ENCODE measurements at places on chromosomes 7 and 10.

GRCh38 chr7:151114151-151115090, 28.1 kb downstream of the AGAP3 start:
- DNase-seq, result peak; percentile 13

GRCh38 chr7:92913849-92914248, 77.5 kb upstream of the CDK6 start:
- no peak for DNase-seq

DNA sequence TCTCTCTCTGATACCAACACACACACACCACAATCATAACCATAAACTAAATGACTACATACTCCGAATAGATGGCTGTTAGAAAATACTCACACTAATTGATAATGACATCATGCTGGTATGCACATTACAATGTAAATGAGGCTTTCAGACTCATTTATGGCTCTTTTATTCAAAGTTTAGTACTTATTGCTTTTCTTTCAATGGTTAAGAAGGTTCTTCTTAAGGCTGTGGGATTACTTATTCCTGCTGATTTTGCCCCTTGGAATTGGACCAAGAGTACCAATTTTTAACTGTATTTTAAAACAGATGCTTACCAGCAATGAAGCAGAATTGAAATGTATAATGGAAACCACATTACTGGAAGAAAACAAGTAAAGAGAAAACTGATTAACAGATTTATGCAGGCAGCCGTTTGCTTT, 20.6 kb upstream of the CABCOCO1 start:
- no peak for DNase-seq

DNA sequence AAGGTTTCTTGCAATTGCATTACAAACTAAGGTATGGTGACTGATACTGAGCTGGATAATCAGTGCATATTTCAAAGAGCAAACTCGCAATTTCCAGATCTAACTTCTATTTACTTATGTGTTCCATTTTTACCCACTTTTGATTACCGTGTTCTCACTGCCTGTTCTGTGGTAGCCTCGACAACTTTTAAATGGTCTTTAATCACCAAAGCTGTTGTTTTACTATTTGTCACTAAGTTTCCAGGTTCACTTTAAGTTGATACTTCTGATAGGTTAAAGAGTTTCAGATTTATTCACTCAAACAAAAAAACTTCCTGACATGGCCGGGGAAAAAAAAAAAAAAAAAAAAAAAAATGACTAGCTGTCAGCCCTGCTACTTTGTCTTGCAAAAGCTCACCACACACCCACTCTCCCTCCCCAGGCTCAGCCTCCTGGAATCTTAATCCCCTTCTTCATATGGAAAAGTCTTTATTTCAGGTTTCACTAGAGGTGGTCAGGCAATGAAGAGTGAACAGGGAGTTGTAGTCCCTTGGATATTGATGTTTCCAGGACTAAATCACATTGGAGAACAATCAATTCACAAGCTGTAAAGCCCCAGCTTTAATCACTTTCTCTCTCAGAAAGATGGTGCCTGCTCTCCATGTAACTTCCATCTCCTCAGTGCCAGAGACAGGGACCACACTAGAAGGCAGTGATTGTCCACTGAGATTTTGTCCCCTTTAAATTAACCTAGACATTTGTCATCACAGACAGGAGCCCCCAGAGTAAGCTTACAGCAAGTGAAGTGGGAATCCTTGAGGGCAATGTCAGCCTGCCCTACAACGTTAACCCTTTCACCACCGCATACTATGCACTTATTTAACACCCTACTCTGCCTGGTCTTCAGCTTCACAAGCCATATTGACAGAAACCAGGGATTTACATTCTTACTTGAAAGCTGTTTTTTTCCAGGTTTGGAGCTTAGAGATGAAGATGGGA, 749.1 kb upstream of the SORCS1 start:
- no peak for DNase-seq

DNA sequence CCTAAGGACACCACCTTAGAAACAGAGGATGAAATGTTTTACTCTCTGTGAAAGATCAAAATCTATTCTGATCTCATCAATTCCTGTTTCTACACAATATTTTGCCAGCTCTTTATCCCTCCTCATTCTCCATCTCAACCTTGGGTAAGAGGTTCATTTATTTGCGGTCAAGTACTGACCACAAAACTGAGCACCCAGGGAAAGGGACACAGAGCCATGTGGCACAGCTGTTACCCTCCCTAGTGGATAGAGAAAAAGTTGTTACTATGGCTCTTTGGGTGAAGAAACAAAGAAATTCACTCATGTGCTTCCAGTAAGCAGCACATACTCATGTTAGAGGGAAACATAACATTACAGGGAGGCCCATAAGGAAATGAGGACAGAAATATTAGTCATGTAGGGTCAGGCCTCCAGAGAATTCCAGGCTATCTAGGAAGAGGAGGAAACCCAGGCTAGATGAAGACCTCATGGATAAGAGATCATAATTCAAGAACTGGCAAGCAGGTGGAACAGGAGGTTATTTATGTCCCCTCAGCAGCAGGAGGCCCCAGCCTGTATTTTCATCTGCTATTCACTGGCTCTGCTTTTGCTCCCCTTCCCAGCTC, 114.5 kb downstream of the ATE1 start:
- DNase-seq, result no peak

- no peak for DNase-seq
Measured at GRCh38 chr10:72087392-72087968, 871 bp downstream of the SPOCK2 start.

DNA sequence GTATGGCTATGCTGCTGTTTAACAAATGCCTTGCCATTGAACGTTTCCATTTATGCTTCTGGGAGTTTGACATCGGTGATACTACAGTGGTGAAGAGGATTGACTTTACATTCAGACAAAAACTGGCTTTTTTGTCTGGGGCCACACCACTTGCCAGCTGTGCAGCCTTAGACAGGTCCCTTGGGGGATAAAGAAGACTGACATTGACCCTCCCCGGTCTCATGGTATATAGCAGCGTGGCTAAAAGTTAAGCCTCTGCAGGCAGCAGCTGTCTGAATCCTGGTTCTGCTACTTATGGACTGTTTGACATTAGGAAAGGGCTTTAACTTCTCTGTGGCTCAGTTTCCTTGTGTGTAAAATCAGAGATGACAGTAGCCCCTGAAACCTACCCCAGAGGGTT, 42.0 kb upstream of the PTF1A start:
- DNase-seq, result no peak

DNA sequence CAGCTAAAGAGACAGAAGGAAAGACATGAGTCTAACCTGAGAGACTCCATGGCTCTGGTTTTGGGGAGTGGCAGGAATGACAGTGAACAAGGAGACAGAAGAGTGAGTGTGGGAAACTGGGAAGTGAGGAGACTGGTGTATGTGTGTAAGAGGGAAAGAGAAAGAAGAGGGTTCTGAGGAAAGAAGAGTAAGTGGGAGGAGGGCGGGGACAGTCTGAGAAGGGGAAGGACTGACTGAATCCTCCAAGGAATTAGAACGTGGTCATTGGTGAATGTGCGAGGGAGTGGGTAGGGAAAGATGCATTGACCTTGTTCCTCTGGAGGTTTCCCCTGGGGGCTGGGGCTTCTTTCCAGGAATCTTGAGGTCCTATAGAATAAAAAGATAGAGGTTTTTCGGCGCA, 26.6 kb downstream of the WNT8B start:
- DNase-seq, result no peak

- DNase-seq, result no peak
Measured at GRCh38 chr10:129381741-129382140, 85.3 kb upstream of the MGMT start.

GRCh38 chr7:25235471-25235870, 7.2 kb upstream of the NPVF start:
- no peak for DNase-seq

GRCh38 chr7:36144189-36144588, 8.9 kb upstream of the EEPD1 start:
- no peak for DNase-seq

GRCh38 chr7:83930262-83930661, 264.3 kb downstream of the SEMA3A start:
- no peak for DNase-seq

GRCh38 chr7:151310578-151310977, 31.0 kb upstream of the NUB1 start:
- peak; percentile 76 for DNase-seq

DNA sequence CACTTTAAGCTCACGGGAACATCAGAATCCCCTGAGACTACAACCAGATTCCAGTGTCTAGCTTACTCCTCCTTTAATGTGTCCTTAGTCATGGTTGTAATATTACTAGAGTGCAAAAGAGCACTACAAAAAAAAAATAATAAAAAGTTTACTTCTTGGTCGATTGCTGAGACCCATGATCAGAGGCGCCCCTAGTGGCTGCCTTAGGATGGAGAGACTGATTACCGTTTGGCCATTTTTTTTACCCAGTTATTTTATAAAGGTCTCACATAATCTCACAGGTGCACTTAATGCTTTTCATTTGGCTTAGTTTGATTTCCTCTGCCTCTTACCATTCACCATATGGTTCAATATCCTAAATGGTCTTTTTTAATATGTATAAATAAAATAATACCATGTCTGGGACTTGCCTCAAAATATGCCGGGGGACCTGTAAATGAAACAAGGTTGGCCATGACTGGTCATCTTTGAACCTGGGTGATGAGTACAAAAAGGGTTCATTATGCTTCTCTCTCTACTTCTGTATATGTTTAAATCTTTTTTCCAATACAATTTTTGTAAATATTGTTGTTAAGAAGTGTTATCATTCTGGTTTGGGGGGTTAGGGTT, 331.5 kb upstream of the NFE2L3 start:
- DNase-seq, result no peak

- DNase-seq, result no peak
Measured at GRCh38 chr7:33261585-33261984, 132.2 kb downstream of the BBS9 start.

DNA sequence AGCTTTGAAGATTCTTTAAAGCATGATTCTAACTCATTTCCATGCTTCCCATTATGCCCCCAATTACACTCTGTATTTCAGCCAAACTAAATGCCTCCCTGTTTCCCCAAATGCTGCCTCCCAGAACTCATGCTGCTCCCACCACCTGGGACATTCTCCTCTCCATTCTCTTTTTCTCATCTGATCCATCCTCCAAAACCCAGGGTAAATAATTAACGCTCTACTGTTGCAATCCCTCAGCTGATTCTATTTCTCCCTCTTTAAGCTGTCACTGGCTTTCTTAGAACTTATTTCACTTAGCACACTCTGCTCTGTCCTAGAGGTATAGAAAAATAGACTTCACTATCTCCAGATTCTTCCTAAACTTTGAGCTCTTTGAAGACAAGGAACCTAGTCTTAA, 104.7 kb downstream of the ICA1 start:
- DNase-seq, result no peak

DNA sequence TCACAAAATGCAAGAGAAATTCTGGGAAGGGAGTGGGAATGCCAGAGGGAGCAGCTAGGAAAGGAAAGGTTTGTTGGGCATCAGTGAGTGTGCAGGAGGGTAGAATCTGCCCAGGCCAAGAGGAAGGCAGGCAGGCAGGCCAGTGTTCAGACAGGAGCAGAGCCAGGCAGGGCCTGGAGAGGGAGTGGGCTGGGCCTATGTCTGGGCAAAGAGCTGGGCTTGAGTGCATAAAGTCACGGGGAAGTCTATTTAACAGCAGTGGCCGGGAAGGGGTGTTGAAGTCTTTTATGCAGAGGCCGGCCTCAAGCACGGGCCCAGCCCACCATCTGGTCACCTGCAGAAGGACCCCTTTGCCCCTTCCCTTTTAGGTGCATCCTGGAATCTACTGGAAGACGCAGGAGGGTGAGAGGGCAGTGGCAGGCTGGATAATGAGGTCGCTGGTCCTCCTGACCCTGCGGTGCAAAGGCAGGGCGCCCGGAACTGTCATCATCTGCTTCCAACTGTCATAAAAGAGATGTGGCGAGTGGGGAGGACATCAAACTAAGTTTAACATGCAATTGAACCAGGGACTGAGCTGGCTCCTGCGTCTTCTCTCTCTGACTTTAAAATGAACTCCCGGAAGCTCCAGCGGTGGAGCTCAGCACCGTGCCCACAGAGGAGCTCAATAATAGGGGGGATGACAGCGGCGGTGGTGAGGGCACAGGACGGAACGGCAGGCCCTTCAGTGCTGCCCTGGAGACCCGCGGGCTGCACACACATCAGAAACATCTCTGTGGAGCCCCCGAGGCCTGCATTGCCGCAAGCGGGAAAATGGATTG, 29.5 kb downstream of the CARD11 start:
- DNase-seq, result no peak

- DNase-seq, result peak; percentile 11
Measured at GRCh38 chr7:125061776-125062397, 132.3 kb upstream of the POT1 start.

DNA sequence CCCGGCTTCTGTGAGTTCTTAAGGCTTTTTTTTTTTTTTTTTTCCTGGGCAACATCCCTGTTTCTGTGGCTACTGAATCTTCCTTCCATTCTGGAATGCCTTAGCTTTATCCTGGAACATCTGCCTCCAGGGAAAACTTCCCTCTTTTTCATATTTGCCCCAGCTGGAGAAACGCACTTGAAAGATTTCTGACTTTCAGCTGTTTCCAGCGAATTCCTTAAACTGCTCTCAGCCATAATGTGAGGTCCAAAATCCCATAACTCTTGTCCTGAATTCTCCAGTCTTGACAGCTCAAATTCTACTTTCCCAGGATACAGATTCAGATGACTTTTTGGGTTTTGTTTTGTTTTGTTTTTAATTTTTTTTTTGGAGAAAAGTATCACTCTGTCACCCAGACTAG, 263.6 kb upstream of the AUTS2 start:
- DNase-seq, result no peak

GRCh38 chr10:108696792-108697477, 1226.4 kb downstream of the XPNPEP1 start:
- no peak for DNase-seq

DNA sequence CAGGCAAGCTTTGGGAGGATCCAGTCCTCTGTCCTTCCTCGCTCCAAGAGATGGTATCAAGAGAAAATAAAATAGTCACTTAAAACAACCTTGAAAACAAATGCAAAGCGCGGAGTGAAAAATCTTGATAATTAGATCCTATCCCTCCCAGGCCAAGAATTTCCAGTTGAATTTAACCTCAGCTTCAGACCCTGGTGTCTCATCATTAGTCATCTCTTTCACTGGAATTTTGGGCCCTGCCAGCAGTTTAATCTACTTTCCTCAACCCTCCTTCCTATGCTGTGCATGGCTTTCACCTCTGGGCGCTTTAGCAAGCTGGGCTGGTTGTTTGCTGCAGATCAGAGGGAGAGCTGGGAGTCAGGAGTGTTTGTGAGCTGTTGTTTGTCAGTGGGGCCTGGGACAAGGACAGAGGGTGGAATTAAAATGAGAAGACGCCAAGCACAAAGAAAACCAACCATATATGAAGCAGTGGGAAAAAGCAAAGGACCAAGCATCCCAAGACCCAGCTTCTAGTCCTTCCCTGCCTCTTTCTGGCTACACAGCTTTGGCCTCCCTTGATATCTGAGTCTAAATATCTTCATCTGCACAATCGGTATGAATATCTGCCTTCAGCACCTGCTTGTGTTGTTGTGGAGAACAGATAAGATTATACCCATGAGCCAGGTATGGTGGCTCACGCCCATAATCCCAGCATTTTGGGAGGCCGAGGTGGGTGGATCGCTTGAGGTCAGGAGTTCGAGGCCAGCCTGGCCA, 13.5 kb downstream of the MYOF start:
- DNase-seq, result no peak

GRCh38 chr7:27822245-27822644, 82.3 kb downstream of the TAX1BP1 start:
- DNase-seq, result no peak

- no peak for DNase-seq
Measured at GRCh38 chr7:41006306-41006995, 696.4 kb downstream of the INHBA start.

Data from hematopoietic multipotent progenitor cell treated with erythropoietin and hydrocortisone succinate and interleukin-3 and kit ligand, for 8 days (in vitro differentiated cells).